Activated T-cell treated with anti-CD3 and anti-CD28 coated beads, Interleukin-2, amount 50 U/mL, for 72 hours (primary cell): ENCODE measurements at places on chromosomes 11 and 22. TPM values are rescaled to one million over a fixed set of nuclear protein-coding genes. Genes with fewer than 3 reads are reported as not detected.

DNA sequence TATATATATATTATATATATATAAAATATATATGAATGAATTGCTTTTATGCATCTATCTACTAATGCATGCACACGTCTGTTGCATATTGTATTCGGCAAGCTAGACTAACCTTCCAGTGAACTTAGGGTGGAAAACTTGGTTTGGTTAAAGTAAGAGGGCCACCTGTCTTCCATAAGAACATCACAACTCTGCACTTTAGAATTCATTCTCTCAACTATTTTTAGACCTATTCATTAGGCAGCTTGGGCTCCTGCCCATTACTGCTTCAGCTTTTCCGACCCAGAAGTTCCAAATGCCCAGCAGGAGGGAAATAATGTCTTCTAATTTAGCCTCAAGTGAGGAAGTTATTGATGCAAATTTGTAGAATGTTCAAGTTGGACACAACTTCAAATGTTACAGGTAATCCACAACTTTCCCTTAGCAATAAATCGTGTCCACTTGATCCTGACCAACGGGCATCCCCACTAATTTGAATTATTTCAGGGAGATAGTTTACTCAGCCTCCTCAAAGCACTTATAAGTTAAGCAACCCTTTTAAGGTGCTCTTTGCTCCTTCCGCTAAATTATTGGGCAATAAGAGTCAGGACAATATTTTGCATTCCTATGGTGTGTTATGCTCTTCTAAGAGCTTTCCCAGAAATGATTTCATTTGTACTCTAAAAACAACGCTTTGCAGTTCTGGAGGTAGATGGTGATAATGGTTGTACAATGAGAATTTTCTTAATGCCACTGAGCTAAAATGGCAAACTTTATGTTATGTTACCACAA lies 132.3 kb downstream of the OPCML start:
- DNase-seq: no peak

The SPI1 gene
- 0.35 TPM for total RNA-seq

The GUCY1A2 gene
- not detected for total RNA-seq

DNA sequence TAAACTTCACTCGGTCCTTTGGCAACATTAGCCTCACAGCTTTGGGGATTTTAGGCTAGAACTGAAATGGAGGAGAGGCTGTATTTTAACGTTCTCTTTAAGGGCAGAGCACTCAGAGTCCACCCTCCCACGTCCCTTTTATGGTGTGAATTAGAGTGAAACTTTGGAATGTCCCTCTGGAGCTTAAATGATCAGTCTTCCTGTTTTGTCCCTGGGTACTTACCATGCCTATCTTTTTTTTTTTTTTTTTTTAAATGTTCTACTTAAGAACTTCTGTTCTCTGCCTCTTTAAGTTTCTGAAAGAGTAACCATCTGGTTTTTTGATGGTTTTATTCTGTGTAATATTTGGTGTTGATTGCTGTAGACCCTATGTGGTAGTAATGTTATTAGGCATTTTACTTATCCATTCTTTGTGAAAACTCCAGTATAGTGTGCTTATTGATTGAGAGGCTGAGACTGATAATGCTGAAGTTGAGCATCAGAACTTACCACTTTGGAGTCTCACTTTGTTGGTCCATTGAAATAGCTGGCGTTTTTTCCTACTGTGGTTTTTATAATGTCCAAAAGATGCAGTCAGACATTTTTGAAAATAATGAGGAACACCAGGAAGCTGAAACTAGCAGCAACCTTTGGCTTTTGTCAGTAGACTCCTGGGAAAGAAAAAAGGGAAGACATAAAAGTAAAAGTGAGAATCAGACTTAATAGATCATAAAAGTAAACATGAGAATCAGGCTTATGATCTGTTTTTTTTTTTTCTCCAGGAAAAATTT lies 11.6 kb downstream of the UVRAG start:
- DNase-seq: no peak

DNA sequence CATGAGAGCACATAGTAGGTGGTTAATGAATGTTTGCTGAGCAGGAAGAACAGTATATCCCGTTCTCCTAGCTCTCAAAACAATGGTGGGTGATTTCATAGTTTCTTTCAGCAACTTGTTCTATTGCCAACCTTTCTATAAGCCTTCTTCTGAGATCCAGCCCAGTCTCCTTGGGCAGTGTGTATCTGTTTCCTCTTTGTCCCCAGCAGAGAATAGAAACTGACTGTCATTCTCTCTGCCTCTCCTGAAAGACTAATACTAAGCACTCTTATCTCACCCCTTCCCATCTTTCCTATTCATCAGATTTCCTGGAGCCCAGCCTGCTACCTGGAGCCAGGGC lies 272.9 kb downstream of the ST3GAL4 start:
- DNase-seq: no peak

DNA sequence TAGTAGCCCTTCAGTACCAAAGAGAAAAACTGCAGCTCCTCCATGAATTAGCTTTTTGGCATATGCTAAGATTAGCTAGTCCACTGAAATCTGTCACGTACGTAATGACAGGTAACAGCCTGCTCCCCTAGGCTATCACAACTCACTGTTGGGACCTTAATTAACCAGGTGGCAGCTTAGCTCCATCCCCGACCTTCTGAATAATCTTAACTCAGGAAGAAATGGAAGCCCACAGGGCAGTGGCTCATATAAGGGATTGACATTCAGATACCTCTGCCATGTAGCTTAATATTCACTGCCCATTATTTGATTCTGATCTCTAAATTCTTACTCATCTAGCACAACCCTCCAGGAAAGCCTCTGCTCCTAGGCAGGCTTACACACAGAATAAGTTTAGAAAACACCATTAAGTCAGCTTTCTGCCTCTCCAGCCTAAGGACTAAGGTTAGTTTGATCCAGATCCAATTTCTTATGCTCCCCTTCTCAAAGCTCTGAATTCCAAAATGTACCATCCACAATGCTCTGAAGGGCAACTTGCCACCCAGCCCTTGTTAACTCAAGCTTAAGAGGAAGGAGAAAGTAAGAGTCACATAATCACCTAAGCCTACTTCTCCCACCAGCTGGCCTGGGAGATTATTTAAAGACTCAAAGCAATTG lies 5.0 kb downstream of the HSPA8 start:
- DNase-seq: no peak

GRCh38 chr11:70853068-70853769 lies 399.2 kb downstream of the SHANK2 start:
- DNase-seq: no peak

The CRELD2 gene
- total RNA-seq: 33.2 TPM

- no peak for DNase-seq
These were observed at the start of gene OR8J3 for GRCh38 chr11:56140151-56140661. OR8J3 (minus strand) TSS chr11:56140201; CDS start chr11:56137718, 2,483 bp downstream.

GRCh38 chr11:46339816-46340215 lies 7.4 kb upstream of the DGKZ start:
- DNase-seq: no peak

- DNase-seq: no peak
These were observed 10.5 kb downstream of the NRXN2 start for GRCh38 chr11:64712430-64713015.

GRCh38 chr22:39514373-39514973 lies 5.9 kb upstream of the ATF4 start:
- peak; percentile 56 for DNase-seq

The SULT4A1 gene
- total RNA-seq: not detected

The OR10G4 gene
- total RNA-seq: not detected

GRCh38 chr11:76236092-76236999 lies 30.0 kb upstream of the WNT11 start:
- DNase-seq: no peak

GRCh38 chr11:64947208-64947814 lies 11.6 kb upstream of the GPHA2 start:
- no peak for DNase-seq

DNA sequence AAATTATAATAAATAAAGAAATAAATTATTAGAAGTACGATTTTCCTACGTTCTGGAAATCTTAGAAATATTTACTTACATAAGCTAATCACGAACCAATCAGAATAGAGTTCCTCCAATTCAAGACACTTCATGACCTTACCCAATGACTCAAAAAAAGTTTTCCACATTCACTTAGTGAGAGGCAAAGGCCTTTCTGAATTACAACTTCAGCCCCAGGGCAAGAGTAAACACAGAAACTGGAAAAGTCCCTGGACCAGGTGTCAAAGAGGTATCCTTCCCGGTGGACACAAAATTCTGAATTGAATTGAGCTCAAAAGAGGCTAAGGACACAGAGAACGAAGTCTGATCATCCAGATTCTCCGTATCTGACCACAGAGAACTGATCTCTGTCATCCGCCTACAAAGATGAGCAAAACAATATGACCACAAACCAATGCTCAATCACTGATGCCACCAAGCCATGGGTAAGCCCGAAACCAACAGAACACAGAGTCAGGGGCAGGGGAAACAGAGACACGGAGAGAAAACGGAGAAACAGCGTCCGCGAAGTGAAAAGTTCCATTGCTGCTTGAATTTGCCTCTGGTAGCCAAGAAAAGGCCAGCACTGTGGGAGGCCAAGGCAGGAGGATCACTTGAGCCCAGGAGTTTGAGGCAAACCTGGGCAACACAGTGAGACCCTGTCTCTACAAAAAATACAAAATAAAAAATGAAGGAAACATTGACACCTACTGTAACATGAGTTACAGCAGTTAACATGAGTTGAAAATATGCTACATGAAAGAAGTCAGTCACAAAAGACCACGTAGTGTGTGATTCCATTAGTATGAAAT lies 6.8 kb downstream of the BID start:
- DNase-seq: peak; percentile 80

The ADSL gene
- total RNA-seq: 98.7 TPM

The SCUBE2 gene
- not detected for total RNA-seq

- DNase-seq: no peak
These were observed 9.2 kb downstream of the CLDN5 start for GRCh38 chr22:19514831-19515565.

GRCh38 chr11:82775736-82776346 lies 42.2 kb upstream of the FAM181B start:
- DNase-seq: peak; percentile 44

DNA sequence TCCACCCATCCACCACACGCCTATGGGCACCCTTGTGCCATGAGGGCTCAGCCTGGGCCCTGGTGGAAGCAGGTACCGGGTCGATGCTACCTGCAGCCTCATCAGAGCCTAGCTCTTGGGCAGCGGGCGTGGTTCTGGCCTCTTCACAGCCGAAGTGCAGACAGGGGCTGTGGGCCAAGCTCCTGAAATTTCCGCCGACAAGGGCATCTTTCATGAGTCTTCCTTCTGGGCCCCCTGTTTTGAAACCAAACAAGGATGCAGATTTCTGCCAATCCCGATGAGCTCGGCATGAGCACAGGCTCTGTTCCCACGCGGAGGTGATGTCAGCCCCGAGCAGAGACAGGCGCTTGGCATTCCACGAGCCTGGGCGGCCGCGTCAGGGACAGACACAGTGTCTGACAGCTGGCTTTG lies 22.6 kb upstream of the MGAT3 start:
- no peak for DNase-seq

DNA sequence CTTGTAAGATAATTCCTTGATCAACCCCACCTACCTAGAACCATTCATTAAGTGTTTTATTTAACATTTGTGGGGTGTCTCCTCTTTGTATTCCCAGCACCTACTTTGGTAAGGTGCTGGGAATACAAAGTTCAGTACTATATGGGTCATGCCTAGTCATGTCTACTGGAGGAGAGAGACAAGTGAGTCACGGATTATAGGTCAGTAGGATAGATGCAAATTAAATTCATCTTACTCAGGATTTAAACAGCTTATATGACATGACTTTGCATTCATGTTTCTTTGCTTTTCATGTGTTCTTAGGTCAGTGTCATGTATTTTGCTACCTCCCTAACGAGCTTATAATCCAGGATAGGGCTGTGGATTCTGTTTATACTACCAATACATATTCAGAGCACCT lies 3.4 kb upstream of the FADS1 start:
- DNase-seq: no peak

DNA sequence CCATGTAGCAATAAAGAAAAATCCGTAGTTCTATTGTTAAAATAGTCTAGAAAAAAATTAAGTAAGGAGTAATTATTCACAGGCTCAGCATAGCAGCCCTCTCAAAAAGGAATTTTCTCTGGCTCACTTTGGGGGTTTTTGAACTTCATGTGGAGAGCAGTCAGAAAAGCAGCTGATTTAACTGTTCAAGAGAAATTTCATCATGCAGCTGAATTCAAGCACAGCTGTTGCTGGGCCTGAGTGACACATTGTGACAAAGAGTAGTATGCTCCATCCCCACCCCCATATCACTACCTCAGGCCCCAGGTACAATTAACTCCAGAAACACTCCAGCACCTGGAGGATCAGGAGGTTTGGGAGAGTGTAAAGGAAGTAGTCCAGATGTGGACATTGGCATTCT lies 272.1 kb downstream of the FAM76B start:
- no peak for DNase-seq

DNA sequence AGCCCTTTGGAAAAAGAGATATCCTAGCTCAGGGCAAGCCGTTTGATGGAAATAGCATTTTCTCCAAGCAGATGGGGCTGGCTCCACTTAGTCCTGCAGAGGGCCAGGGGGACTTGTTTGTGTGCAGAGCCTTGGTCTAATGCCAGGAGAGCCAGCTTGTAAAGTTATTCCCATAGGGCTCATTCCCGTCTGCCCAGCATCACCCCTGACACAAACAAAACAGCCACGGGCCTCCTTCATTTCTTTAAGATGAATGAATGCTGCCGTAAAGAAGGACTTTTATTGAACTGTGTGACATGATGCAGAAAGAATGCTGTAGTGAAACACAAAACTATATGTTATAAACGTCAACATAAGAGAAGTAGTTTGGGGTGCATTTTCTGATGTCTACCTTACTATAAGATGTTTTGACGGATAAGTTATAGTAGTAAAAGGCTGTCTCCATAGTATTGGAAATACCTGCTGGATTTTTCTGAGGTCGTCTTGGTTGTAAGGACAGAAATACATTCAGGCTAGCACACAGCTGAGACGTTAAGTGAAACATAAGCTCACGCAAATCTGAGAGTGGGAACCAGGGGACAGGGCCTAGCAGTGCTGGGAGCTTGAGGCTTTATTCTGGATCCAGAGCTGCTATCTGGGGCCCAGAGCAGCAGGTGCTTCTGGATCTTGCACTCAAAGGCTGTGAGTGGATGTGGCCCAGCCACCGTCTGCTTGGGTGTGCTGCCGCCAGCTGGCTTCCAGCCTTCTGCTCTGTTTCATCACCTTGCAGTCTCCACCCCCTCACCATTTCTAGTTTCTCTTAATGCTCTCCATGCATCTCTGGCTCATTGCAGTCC lies 53.3 kb downstream of the NCAM1 start:
- DNase-seq: no peak

The FOLR2 gene
- total RNA-seq: not detected

DNA sequence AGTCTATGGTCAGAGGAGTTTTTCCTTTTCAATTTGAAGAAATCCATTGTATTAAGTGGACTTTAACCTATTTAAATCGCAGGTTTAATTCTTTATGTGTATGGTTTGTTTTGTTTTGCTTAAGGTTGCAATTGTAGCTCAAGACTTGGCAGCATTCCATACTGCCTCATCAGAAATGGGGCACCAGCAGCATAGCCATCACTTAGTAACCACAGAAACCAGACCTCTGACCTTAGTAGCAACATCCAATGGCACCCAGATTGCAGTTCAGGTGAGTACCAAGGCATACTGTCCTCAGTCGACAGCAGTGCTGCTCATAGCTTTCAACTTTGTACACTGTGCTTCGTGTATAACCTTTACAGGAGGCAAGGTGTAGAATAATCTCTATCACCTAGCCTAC lies 48.4 kb upstream of the WEE1 start:
- no peak for DNase-seq
